Mesenteric fat pad (tissue), 1 donor: ENCODE measurements at places on chromosomes 2 and 18.

DNA sequence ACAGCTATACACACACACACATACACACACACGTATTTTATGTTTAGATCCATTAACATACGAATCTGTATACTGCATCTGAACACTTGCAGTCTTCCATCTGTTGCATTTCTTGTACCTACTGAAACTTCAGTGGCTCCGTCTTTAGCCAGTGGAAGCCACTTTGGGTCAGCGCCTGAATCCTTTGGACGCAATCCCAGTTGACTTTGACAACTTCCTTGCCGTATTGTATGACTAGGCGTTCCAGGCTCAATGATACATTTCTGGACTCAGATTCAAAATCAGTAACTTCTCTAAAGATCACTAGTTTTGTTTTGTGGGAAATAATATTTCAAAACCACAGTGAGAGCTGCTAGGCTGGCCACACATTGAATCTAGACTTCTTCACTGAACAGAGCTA lies 101.5 kb upstream of the GPC1 start:
- peak; percentile 12 for DNase-seq

DNA sequence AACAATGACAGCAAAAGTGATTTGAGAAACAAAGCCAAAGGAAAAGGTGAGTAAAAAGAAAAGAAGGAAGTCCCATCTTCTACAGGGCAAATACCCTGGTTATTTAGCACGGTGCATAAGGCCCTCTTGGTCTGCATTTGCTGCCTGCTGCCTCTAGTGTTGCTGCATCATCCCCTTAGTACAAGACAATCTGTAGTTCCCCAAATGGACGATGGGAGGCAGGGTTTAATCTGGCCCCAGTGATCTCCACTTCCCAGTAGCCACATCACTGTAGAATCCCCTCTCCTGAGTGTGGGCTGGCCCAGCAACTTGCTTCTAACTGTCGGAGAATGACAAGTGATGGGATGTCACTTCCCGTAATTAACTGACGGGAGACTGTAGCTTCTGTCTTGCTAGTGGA lies 85.1 kb downstream of the CTAGE1 start:
- no peak for DNase-seq

- DNase-seq = no peak
Observed at GRCh38 chr2:210519594-210519993, 36.8 kb upstream of the CPS1 start.

DNA sequence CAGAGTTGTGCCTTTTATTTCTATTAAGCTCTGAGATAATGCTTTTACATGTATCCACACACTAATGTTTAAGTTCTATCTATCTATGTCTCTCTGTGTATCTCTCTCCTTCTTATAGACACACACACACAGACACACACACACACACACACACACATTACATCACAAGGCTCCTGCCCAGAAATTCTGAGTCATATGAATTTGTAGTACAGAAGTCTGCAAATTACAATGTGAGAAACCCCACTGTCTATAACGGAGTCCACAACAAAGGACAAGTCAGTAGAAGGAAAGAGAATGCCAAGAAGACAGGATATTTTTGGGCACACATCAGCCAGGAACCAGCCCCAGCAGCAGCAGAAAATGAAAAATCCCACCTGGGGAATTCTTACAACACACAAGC lies 142.4 kb downstream of the EN1 start:
- DNase-seq = no peak
